ENCODE measurements at places on chromosomes 7 and 10.

- no peak for DNase-seq
These were observed 331.9 kb downstream of the FGFR2 start for GRCh38 chr10:121266370-121266769.

GRCh38 chr7:44894888-44895580, 9.7 kb upstream of the PURB start:
- no peak for DNase-seq

DNA sequence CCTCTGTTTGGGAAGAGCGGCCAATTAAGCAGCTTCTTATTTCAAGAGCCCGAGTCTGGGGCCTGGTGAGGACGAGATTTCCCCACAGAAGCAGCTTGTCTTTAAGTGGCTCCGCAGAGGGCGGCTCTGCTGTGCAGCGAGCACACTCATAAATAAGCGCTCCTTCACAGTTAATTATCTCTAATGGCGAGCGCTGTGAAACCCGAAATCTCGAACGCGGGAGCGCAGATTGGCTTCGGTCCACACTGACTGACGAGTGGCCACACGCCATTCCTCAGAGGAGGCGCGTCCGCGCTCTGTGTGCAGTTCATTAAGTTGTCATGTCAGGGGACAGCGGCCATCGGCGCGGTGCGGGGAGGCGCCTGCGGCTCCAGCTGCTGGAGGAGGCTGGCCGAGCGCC, 560.9 kb downstream of the DNAJB6 start:
- DNase-seq: no peak

GRCh38 chr10:90937645-90938258, 16.9 kb upstream of the ANKRD1 start:
- no peak for DNase-seq

- no peak for DNase-seq
These were observed 654.1 kb downstream of the NRG3 start for GRCh38 chr10:82529062-82529461.

DNA sequence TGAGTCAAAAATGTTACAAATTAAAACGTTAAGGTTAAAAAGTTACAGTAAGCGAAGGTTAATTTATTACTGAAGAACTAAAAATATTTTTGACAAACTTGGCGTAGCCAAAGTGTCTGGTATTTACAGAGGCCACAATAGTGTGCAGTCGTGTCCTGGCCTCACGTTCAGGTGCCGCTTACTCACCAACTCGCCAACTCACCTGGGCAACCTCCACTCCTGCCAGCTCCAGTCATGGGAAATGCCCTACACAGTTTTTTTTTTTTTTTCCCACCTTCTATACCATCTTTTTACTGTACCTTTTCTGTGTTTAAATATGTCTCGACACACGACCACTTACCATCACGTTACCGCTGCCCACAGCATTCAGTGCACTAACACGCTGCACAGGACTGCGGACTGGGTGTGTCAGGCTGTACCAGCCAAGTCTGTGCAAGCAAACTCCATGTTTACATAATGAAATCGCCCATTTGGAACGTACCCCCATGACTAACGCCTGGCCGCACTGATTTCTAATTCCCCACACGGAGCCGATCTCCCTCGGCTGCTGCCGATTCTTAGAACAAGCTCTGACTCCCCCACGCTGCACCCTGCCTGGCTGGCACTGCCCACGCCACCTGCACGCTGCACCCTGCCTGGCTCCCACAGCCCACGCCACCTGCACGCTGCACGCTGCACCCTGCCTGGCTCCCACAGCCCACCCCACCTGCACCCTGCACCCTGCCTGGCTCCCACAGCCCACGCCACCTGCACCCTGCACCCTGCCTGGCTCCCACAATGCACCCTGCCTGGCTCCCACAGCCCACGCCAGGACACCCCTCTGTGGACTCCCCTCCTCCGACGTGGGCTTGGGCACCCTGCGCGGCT, 203.1 kb downstream of the ZMYND11 start:
- DNase-seq: no peak

Data from LoVo (cell line).